ENCODE measurements at places on chromosomes 16 and 17. TPM values are rescaled to one million over a fixed set of nuclear protein-coding genes. Genes with fewer than 3 reads are reported as not detected.

Gene KRTAP1-1
- not detected for total RNA-seq

Gene PPP1R9B
- 39.2 TPM for total RNA-seq

Gene KRT40
- total RNA-seq, result not detected

Gene TBKBP1
- total RNA-seq, result 25.1 TPM

Gene SMIM36
- not detected for total RNA-seq

Gene FBXL16
- 2.9 TPM for total RNA-seq

Gene CREBBP
- 16.0 TPM for total RNA-seq

Gene GRB7
- total RNA-seq, result 0.81 TPM

Gene KCNJ18
- not detected for total RNA-seq

Gene IGF2BP1
- total RNA-seq, result 0.32 TPM

Gene ODAD4
- total RNA-seq, result 0.18 TPM

Gene HOXB9
- not detected for total RNA-seq
